ENCODE measurements at places on chromosomes 2 and 18. TPM values are rescaled to one million over a fixed set of nuclear protein-coding genes. Genes with fewer than 3 reads are reported as not detected.
A peak's percentile ranks its signal among the peaks of the same experiment; 100 is the strongest.

GRCh38 chr2:191740759-191741158 lies 62.8 kb downstream of the NABP1 start:
- no peak for DNase-seq

- no peak for DNase-seq
Measured at GRCh38 chr2:168237741-168238140, 9.7 kb downstream of the STK39 start.

- DNase-seq = no peak
Measured at GRCh38 chr18:44801781-44802180, 121.1 kb downstream of the SETBP1 start.

The CABLES1 gene
- 9.9 TPM for total RNA-seq

The ERFE gene
- 0.96 TPM for total RNA-seq

- peak; percentile 71 for DNase-seq
Measured at GRCh38 chr2:240205348-240205747, 64.9 kb upstream of the OTOS start.

- no peak for DNase-seq
Measured at GRCh38 chr2:178804791-178805190, 2.4 kb downstream of the TTN start.

- no peak for DNase-seq
Measured at GRCh38 chr2:32732120-32732519, 104.3 kb downstream of the TTC27 start.

GRCh38 chr2:190458352-190459107 lies 50.4 kb downstream of the MFSD6 start:
- no peak for DNase-seq

GRCh38 chr2:122864728-122865127 lies 1109.3 kb downstream of the TSN start:
- no peak for DNase-seq

DNA sequence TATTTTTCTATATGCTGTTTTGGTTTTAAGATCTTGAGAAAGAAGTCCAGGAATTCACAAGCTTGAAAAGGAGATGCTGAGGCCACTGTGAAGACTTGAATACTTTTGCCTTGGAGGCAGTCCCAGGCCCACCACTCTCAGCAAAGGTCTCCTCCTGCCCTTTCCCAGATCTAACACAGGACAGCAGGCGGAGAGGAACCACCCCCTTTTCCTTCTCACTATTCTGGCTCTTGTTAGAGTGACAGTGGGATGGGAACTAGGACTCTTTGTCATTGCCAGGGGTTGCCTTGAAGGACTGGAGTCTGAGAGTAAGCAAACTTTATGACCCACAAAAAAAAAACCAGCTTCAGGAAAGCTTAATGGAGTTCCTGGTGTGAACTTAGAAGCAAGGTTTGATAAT lies 54.7 kb downstream of the E2F6 start:
- DNase-seq = no peak

DNA sequence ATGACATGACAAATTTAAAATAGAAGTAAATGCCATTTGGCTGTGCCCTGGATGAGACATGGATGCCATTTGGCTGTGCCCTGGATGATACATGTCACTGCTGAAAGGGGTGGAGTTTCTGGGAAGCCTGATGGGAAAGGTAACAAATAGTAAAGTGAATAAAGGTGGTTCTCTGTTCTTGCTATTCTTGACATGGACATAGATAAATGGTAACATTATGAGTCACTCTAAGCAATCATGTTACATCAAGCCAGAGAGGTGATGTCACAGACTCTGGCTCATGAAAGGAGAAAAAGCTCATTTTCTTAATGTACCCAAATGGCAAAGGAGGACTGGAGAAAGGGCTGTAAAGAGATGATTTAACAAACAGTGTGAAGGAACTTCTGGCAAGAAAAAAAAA lies 86.4 kb downstream of the EML6 start:
- DNase-seq = no peak

The FAP gene
- total RNA-seq = 65.8 TPM

DNA sequence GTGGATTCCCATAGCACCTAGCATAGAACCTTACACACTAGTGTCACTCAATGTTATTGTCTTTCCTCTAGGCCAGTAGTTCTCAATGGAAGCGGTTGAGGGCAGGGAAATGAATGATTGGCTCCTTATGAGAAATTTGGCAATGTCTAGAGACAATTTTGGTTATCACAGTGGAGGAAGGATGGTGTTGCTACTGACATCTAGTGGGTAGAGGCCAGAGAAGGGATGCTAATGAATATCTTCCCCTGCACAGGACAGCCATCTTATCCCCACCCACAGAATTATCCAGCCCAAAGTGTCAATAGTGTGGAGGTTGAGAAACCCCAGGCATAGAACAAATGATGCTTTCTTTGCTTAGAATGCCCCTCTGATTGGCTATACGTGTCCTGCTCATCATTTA lies 15.8 kb downstream of the C18orf63 start:
- DNase-seq = no peak

- peak; percentile 81 for DNase-seq
Measured at GRCh38 chr2:86441882-86442641, 891 bp downstream of the KDM3A start.

DNA sequence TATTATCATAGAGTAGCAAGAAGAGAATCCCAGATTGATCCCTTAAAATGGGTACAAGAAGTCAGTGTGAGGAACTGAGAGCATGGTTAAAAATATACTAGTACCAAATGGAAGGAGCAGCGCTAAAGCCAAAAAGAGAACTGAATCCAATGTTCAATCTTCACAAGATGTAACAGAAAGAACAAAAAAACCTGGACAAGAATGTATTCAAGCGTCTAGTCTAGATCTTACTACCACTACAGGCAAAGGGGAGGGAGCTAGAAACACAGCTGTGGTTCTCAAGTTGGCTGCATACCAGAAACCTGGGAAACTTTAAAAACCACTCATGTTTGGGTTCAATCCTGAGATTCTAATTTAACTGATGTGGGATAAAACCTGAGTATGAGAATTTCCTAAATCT lies 57.5 kb downstream of the PIAS2 start:
- DNase-seq = no peak

The DHRS9 gene
- total RNA-seq = 3.1 TPM

GRCh38 chr2:195238826-195239225 lies 418.2 kb upstream of the SLC39A10 start:
- no peak for DNase-seq

The DAW1 gene
- 0.88 TPM for total RNA-seq

GRCh38 chr18:54749291-54749690 lies 79.0 kb upstream of the RAB27B start:
- no peak for DNase-seq

The MAP3K19 gene
- total RNA-seq = not detected

The IFT172 gene
- total RNA-seq = 24.8 TPM

The RNPEPL1 gene
- total RNA-seq = 42.9 TPM

- no peak for DNase-seq
Measured at GRCh38 chr18:76837071-76837470, 14.7 kb downstream of the ZNF236 start.

The ASB18 gene
- not detected for total RNA-seq

DNA sequence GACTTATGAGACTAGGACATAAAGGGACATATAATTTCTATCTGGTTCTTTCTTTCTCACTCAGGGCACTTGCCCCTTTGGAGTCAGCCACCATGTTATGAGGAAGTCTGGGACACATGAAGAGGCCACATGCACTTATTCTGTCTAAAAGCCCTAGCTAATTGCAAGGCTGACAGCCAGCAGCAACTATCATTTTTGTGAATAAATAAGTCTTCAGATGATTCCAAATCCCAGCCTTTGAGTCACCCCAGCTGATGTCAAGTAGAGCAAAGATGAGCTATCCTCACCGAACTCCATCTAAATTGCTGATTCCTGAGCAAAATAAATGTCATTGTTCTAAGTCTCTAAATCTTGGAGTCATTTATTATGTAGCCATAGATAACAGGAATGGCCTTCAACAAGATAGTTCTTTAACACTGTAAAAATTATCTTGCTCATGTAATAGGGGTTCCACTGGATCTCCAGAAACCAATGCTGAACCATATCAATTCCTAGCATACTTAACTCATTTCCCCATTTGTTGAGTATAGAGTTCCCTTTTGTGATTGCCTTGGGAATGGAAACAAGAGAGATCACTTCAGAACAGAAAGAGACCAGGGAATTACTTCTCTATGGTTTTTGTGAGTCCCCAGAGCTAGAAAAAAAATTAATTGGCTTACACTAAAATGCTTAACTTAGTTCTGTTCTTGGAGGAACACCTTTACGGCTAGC lies 50.6 kb upstream of the FN1 start:
- no peak for DNase-seq

The LDLRAD4 gene
- 61.9 TPM for total RNA-seq

GRCh38 chr2:135799738-135800137 lies 37.2 kb downstream of the LCT start:
- DNase-seq = no peak

GRCh38 chr2:219497495-219498279 lies 1.0 kb upstream of the GMPPA start:
- DNase-seq = peak; percentile 99

The RMC1 gene
- 33.6 TPM for total RNA-seq

DNA sequence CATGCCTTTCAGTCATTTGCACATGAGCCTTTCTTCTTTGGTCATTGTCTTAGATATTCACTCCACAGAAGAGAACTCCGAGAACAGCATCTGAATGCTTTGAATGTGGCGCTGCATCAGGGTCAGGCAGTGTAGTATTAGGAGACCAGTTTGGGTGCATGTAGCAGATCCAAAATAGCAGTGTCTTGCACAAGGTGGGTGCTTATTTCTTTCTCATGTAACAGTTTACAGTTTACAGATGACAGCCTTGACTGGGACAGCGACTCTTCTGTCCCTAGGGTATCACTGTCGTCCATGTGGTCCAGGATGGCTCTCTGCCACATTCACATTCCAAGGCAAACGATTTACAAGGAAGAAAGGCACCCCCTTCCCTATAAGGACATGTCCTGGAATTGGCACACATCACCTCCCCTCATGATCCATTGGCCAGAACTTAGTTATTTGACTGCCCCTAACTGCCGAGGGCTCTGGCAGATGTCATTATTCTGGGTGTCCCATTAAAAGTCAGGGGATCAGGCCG lies 101.0 kb downstream of the STPG4 start:
- no peak for DNase-seq

GRCh38 chr2:10415048-10415447 lies 33.1 kb downstream of the ODC1 start:
- DNase-seq = no peak

Measured in aorta (tissue), 5 donors.